Left renal pelvis (tissue), 4 donors: ENCODE measurements at places on chromosomes 16 and 17. TPM values are rescaled to one million over a fixed set of nuclear protein-coding genes. Genes with fewer than 3 reads are reported as not detected.

- no peak for DNase-seq
Measured at GRCh38 chr17:63961355-63962212, 11.1 kb downstream of the SCN4A start.

DNA sequence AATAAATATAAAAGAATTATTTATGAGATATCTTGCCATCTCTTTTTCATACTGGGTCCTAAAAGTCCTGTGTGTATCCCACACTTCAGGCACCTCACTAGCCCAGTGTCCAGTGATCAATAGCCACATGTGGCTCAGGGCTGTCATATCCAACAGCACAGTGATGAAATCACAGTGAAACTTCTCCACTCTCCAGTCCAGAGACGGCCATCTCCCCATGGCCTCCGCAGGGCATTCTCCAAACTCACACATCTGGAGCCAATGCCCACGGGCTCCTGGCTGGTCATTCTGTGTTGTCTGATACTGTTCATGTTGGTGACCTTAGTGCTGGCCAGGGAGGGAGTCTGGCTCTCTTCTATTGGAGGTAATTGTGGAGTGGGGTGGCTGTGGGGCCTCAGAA, 125.2 kb upstream of the SDK2 start:
- no peak for DNase-seq

DNA sequence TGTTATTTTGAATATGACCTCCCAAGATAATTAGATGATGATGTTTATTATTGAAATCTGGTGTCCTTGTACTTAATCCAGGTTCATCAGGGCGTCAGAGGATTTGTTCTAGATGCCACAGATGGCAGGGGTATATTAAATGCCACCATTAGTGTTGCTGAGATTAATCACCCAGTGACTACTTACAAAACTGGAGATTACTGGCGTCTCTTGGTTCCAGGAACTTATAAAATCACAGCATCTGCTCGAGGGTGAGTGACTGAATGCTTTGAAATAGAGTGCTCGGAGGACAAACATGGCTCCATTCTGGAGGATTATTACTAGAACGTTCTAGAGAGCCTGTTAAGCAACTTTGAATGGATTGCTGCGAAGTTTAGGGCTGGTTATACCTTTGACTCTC, 33.5 kb upstream of the GOSR1 start:
- DNase-seq, result no peak

GRCh38 chr17:64500487-64500859, 3.6 kb upstream of the POLG2 start:
- DNase-seq, result no peak

DNA sequence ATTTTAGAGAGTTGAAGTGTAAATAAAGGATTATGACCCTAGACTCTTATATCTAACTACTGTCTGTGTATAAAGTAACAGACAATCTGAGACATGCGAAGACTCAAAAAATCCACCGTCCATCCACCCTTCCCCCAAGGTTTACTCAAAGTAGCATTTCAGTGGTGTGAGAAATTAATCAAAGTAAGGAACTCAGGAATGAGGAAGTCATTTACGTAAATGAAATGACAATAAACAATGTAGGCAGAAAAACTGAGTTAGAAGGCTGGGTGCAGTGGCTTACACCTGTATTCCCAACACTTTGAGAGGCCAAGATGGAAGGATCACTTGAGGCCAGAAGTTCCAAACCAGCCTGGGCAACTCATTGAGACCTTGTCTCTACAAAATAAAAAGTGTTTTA, 19.8 kb upstream of the NTN1 start:
- DNase-seq, result no peak

GRCh38 chr17:61404663-61404912, 4.9 kb downstream of the TBX2 start:
- no peak for DNase-seq

- no peak for DNase-seq
Measured at GRCh38 chr16:85048921-85049562, 21.4 kb downstream of the KIAA0513 start.

DNA sequence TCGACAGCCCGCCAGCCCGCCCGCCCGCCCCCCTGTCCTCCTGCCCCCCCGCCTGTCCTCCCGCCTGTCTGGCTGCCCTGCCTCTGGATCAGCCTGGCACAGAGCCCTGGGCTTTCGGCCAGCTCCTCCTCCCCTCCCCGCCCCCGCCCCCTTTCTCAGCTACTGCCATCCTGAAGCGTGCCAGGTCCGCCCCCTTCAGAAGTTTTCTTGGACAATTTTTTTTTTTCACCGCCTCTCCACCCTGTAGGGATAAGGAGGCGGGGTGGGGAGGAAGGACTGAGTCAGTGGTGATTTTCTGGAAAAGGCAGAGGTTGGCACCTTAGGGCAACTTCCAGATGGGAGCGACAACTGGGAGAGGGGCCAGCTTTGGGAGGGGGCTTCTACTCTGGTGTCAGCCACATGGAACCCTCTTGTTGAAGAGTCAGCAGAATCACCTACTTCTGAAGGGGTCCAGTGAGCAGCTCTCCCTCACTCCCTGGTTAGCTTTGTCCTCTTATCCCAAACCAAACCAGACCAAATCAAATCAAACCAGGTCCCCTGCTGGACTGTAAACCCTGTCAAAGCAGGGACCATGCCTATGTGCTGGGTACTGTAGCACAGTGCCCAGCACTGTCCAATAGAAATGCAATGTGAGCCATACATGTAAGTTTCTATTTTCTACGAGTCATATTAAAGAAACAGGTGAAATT, 19.7 kb downstream of the IGF2BP1 start:
- DNase-seq, result no peak

GRCh38 chr17:36000732-36001109, 632 bp downstream of the CCL15 start:
- DNase-seq, result no peak

- DNase-seq, result no peak
Measured at GRCh38 chr17:14318918-14319205, 18.0 kb downstream of the HS3ST3B1 start.

DNA sequence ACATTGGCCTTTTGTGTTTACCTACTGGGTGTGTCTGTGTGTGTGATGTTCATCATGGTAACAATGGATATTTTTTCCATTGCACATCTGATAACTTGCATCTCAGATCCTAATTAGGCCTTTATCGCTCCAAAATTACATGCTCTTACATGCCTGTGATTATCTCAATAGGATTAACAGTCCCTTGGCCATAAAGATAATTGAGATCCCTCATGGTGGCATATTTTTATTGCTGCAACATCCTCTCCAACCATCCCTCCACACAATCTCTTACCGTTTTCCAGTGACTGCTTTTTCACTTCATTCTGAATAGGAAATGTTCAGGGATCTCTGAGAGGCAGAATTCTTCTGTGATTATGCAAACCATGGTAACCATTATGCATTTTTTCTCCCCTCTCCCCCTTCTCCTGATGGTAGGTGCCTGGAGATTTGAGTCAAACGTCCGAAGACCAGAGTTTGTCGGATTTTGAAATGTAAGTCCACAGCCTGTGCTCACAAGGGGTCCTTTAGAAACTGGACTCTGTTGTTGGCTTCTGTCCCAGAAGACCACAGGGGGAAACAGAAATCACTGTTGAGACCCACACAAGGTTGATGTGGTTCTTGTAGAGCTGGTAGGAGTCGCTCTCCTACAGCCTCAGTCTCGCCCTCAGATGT, 405.5 kb downstream of the CPPED1 start:
- DNase-seq, result no peak

- DNase-seq, result no peak
Measured at GRCh38 chr16:57277586-57277985, 6.9 kb downstream of the PLLP start.

DNA sequence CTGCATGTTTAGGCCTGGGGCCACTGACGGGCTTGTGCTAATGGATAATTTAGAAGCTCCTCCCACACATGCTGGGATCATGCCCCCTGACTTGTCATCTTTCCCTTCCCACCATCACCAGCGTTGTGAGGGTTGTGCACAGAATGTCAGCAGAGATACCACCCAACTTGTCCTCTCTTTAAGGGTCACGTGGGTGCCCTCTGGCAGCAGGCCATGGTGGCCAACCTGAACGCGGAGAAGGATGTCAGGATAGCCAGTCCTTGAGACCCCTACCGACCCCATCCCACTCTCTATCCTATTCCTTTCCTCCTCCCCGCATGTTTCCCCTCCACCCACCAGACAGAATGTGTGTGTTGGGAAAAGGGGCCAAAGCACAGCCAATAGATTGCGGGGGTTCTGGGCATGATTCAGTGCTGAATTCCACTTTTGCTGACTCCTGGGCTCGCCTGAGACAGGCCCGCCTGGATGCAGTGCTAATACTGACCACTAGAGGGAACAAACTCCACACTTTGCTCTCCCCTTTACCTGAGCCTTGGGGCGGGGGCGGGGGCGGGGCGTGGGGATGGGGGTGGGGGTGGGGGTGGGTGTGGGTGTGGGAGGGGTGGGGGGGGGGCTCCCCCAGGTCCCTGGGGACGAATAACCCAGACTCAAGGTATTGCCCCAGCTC, at the start of gene GH2:
GH2 (minus strand) TSS at position 10 of the 667 bp plus-strand sequence. CDS start 143 bp downstream, outside the sequence.
- no peak for DNase-seq

DNA sequence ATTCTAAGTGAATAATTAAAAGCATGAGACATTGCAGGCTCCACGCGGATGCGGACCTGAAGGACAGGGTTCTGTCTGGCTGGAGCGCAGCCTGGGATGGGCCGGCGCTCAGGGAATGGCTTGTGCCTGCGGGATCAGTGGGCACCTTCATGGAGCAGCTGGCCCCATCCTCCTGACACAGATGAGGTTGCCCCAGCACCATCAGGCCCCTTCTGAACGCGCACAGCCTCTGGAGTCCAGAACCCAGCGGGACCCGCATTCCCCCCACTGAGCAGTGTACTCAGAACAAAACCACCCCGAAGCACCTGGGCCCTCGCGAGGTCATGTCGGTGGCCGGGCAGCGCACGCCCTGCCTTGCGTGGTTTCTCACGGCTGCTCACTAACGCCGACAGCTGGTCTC, 70.5 kb upstream of the CHMP6 start:
- DNase-seq, result no peak

GRCh38 chr16:60810250-60810649, 1226.0 kb downstream of the CDH8 start:
- no peak for DNase-seq

GRCh38 chr16:19245326-19245925, 40.1 kb upstream of the CLEC19A start:
- no peak for DNase-seq

DNA sequence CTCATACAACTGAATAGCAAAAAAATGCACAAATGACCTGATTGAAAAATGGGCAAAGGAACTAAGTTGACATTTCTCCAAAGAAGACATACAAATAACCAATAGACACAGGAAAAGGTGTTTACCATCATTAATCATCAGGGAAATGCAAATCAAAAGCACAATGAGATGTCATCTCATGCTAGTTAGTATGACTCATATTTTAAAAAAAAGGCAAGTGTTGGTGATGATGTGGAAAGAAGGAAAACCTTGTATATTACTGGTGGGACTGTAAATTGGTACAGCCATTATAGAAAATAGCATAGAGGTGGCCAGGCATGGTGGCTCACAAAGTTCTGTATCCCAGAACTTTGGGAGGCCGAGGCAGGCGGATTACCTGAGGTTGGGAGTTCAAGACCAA, 232.5 kb upstream of the ZFHX3 start:
- no peak for DNase-seq

DNA sequence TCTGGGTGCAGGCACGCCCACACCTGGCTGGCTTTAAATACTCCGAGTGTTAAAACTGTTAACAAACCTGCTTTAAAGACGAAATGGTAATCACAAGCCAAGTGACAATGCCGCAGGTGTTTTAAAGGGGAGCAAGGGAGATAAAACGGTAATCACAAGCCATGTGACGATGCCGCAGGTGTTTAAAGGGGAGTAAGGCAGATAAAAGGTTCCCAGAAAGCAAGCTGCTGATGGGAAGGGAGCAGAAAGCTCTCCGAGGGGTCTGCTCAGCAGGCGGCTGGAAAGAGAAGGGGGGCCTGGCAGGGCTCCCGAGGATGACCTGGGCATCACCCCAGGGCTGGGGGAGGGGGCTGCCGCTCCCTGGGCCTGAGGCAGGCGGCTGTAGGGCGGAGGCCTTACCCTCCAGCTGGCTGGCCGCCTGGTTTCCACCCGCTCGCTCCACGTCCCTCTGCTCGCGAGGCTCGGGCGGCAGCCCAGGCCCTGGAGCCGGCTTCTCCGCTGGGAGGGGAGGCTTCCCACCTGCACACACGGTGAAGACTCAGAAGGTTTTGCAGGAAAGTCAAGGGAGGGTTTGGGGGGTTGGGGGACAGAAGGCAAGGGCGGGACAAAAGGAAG, 12.1 kb downstream of the NDUFAF8 start:
- no peak for DNase-seq

DNA sequence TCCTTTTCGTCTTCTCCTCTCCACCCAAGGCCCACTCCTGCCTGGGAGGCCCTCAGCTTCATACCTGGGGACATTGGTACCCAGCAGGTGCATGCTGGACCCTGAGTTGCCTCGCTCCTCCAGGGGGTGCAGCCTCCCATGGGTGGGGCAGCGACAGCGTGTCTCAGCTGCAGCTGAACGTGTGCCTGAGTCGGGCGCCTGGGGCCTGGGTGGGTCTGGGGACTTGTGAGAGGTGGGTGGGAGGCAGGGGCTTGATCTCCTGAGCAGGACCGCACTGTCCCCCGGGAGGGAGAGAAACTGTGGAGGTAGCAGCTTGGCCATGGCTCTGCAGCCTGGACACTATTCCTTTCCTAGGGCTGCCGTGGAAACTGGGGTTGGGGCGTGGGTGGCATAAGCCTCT, 24.8 kb upstream of the ENGASE start:
- no peak for DNase-seq

DNA sequence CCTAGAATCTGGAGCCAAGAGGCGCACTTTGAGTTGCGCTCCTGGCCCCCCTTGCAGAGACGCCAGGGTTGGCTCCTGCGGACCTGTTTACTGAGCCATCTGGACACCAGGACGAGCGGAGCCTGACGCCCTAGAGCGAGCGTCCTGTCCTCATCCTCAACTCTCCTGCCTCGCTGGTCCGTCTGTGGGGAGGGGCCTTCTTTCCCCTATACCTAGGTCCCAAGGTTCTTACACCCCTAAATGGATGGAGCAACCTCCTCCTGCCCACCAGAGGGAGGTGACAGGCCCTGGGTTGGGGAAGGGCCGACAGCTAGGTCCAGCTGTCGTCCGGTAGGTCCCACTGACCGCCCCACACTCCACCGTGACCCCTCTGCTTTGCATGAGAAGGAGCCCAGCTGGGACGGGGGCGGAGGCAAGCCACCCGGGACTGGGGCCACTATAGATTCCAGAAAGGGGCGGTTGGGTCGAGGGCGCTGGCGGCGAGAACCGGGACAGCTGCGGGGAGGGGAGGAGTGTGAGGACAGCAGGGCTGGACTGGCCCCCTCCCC, 3.1 kb upstream of the LHX1 start:
- DNase-seq, result no peak

GRCh38 chr17:28576758-28577465, at the start of gene ALDOC:
ALDOC (minus strand) TSS chr17:28576895; CDS start chr17:28575532, 1,363 bp downstream.
- DNase-seq, result peak; percentile 84

C17orf50 gene
- polyA plus RNA-seq, result not detected

HOXB5 gene
- polyA plus RNA-seq, result 13.7 TPM

CTRB2 gene
- polyA plus RNA-seq, result 0.09 TPM

TBC1D28 gene
- polyA plus RNA-seq, result not detected

TBX6 gene
- polyA plus RNA-seq, result 2.0 TPM

BICDL2 gene
- polyA plus RNA-seq, result 1.7 TPM

FBXL16 gene
- polyA plus RNA-seq, result 0.79 TPM

STX1B gene
- 2.7 TPM for polyA plus RNA-seq

COX6A2 gene
- 0.99 TPM for polyA plus RNA-seq

NECAB2 gene
- 4.4 TPM for polyA plus RNA-seq

CDK5R1 gene
- 4.0 TPM for polyA plus RNA-seq

FAM20A gene
- 10.8 TPM for polyA plus RNA-seq

SULT1A2 gene
- polyA plus RNA-seq, result 2.1 TPM

TEX14 gene
- 0.27 TPM for polyA plus RNA-seq

UTS2R gene
- 1.2 TPM for polyA plus RNA-seq

FOXK2 gene
- polyA plus RNA-seq, result 39.7 TPM

CALB2 gene
- polyA plus RNA-seq, result 0.37 TPM
